ENCODE measurements at places on chromosomes 6 and 20.

DNA sequence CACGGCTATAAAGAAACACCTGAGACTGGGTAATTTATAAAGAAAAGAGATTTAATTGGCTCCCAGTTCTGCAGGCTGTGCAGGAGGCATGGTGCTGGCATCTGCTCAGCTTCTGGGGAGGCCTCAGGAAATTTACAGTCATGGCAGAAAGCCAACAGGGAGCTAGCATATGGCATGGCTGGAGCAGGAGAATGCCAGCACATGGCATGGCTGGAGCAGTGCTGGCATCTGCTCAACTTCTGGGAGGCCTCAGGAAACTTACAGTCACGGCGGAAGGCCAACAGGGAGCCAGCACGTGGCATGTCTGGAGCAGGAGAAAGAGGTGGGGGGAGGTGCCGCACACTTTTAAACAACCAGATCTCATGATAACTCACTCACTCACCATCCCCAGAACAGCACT, 32.5 kb upstream of the DACT2 start:
- no peak for DNase-seq

DNA sequence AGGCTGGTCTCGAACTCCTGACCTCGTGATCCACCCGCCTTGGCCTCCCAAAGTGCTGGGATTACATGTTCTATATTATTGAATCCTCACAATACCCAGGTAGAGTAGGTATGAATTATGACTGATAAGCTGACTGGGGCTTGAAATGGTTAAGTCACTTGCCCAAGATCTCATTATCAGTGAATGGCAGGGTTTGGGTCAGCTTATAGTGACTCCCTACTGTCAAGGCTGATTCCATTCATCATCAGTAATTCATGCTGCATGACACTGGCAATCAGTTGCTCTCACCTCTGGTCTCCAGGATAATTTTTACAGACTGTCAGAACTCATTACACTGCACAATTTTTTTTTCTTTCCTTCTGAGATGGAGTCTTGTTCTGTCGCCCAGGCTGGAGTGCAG, 127.6 kb downstream of the KIF13A start:
- DNase-seq: no peak

DNA sequence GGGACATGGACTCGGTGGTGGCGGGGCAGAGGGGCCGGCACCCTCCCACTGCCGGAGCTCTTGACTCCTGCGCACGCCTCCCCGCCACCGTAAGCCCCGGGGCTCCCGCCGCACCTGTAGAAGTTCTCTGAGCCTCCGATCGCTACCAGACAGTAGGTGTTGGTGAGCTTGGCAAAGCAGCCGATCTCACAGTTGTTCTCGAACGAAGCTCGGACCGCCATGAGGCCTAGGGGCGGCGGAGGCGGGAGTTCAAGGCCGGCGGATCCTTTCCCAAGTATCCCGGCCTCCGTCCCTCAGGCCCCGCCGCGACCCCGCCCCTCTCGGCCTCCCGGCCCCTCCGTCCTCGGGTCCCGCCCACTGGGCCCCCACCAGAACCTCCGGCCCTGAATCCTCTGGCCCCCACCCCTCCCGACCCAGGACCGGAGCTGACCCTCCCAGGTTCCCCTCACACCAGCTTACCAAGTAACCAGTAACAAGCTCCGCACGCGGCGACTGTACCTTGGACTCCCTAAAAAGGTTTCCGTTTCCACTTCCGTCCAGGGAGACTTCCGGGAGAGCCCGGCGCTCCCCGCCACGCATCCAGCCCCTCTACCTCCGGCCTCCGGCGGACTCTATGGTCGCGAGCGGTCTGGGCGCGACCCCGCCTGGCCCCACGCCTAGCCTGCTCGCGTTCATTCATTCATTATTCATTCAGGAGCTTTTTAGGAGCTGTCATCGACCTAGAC, at the start of gene EIF6:
Gene EIF6 (minus strand): TSS at position 506 of the 725 bp plus-strand sequence. CDS start 285 bp downstream, at position 221.
- DNase-seq: peak; percentile 87

DNA sequence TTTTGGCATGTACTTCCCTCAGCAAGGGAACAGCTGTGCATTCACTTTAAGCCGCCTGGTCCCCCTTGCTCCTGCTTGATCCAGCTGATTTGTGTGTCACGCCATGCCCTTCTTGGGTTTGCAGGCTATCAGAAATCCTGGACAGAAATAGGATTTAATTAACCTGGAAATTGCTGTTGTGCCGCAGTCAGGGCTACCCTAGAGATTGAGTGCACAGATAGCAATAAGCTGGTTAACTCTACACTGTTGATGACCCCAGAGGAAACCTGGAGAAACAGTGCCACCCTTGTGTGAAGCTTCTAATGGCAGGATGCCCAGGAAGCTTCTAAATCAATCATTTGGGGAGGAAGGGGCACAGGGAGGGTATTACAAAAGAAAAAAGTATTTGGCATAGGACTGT, 199.0 kb downstream of the JARID2 start:
- no peak for DNase-seq

DNA sequence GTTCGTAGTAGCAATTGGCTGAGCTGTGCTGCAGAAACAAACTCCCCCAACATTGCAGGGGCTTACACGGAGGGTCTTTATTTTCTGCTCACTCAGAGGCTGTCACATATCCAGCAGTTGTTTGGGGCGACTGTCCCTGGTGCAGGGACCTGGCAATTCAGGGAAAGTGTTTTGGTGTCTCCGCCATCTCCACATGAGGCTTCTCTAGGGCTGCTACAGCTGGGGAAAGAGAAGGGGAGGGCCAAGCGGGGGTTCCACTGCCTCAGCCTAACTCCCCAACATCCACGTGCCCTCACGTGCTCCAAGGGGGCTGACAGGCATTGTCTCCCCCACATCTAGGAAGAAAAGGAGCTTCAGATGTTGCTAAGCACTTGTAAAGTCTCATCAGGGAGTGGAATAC, 61.3 kb upstream of the NXT1 start:
- DNase-seq: no peak

- DNase-seq: no peak
These were observed 166.3 kb downstream of the PHACTR1 start for GRCh38 chr6:12882761-12883290.

- no peak for DNase-seq
These were observed 377.6 kb downstream of the ESR1 start for GRCh38 chr6:152184917-152185574.

Measured in pancreas (tissue), 10 donors.